CD4-positive, alpha-beta T cell treated with Interleukin-15 for 4 hours (primary cell): ENCODE measurements at places on chromosomes 1 and 21.
A peak's percentile ranks its signal among the peaks of the same experiment; 100 is the strongest.

GRCh38 chr1:240232530-240232929, 140.8 kb downstream of the FMN2 start:
- DNase-seq = no peak

DNA sequence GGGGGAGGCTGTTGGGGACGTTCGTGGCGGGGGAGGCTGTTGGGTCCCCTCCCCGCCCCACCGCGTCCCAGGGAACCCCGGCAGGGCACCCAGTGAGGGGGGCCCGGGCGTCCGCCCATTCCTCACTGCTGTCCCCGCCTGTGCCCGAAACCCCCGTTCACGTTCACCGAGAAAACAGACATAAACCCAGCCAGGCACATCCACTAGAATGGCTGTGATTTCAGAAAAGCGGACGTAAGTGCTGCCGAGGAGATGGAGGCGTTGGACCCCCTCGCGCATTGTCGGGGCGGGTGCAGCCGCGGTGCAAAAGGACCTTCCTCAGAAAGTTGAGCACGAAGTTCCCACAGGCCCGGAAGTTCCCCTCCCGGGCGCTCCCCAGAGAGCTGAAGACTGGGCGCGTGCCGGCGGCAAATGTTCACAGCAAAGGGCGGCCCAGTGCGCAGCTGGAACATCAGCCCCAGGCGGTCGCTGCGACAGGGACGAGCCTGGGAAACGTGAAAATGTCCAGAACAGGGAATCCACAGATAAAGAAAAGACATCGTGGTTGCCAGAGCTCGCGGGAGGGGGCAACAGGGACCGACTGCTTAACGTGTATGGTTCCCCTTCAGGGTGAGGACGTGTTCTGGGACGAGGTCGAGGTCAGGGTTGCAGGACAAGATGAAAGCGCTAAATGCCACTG, 18.5 kb upstream of the SAMD11 start:
- no peak for DNase-seq

DNA sequence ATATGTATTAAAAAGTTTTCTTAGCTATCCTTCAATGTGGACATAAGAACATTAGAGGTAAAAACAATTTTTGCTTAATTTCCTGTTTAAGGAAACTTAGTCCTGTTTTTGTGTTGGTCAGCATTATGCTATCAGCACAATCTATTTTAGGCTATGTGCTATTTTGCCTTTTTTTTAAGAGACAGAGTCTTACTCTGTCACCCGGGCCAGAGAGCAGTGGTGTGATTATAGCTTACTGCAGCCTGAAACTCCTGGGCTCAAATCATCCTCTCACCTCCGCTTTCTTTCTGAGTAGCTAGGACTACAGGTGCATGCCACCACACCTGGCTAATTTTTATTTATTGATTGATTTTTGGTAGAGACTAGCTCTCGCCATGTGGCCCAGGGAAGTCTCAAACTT, 199.1 kb upstream of the TMPRSS15 start:
- DNase-seq = no peak

DNA sequence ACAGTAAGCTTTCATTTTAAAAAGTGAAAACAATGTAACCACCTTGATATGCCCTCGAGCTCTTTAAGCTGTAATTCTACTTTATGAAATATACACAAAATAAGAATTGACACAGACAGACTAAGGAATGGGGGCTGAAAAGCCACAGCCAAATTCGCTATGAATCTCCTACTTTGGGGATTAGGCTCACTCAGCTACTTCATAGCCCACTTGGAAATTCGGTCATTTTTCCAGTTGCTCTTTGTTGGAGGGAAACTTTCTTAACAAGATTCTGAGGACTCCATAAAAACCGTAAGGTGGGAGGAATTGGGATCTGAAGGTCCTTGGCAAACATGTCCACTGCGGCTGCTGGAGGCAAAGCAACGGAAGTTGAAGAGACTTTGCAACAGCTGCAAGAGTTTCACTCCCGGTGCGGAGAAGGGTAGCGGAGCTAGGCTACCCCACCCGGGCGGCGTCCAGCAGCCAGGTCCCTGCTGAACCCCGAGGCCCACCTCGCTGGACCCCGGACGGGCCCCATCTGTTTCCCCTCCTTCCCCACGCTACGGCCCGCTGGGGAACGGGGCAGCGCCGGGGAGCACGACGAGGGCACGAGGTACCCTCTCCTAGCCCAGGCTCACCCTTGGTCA, 634 bp downstream of the MYCBP start:
- DNase-seq = peak; percentile 16

- no peak for DNase-seq
Measured at GRCh38 chr21:35128536-35128935, 79.4 kb upstream of the RUNX1 start.

- DNase-seq = no peak
Measured at GRCh38 chr1:41564741-41565475, 80.4 kb upstream of the EDN2 start.

DNA sequence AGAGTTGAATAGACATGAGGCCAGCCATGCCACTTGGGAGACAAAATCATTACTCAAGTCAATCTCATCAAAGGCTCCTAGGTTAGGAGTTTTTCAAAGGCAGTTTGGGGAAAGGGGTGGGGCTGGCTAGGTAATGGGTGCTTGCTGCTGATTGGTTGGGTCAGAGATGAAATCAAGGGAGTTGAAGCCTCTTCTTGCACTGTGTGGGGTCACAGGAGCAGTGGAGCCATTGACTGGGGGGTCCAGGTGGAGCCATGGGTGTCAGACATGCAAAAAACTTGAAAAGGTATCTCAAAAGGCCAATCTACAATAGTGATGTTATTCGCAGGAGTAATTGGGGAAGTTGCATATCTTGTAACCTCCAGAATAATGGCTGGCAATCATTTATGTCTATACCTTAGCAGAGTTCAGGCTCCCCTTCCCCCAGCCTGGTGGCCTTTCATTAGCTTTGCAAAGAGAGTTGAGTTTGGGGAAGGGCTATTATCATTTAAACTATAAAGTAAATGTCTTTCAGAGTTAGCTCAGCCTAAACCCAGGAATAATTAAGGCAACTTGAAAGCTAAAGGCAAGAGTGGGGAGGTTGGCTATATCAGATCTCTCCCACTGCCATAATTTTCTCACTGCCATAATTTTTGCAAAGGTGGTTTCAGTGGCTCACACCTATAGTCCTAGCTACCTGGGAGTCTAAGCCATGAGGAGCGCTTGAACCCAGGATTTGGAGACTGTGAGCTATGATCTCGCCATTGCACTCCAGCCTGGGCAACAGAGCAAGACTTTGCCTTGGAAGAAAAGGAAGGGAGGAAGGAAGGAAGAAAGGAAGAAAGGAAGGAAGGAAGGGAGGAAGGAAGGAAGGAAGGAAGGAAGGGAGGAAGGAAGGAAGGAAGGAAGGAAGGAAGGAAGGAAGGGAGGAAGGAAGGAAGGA, 7.8 kb upstream of the PINK1 start:
- no peak for DNase-seq

DNA sequence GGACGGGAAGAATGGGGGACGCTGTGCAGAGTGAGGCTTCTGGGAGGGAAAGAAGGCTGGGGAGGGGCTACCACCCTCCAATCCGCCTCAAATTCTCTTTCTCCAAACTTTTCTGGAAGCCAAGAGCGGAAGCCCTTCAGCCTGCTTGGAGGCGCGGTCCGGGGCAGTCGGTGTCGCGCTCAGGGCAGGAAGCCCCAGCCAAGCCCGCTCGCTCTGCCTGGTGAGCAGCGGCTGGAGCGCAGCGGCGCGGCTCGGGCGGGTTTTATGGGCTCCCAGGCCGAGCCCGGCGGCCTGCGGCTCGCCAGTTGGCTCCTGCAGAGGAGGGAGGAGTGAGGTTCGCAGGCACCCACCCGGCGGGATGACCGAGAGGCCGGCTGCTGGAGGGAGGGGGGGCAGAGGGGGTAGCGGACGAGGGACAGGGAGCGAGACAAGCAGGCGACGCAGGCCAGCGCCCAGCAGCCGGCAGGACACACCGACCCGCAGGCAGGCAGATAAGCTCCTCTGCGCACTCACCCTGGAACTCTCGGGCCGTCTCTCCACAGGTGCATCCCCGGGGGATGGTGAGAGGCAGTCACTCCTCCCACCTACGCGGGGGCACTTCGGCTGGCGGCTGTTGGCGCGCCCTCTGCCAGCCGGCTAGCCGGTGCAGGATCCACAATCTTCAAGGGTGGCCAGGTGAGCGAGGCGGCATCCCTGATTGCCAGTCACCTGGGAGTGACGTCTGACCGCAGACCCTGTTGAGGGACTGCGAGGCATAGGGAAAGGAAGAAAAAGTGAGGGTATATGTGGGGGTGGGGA, at the start of gene AVPR1B:
Gene AVPR1B (minus strand): TSS at position 238 of the 798 bp plus-strand sequence. CDS start 498 bp downstream, outside the sequence.
- DNase-seq = no peak

DNA sequence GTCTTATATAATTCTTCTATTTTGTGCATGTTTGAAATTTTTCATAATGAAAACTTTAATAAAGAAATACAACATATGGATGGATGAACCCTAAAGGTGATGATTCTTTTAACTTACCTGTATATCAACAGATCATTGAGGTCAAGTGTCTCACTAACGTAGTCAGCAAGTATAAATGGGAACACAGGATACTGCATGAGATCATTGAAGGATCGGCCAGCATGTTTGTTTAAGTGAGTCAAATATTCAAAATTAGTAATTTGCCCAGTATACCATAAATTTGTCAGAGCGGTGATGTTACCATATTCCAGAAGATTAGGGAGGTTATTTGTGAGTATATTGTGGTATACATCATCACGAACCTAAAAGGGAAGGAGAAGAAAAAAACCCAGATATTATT, 71.0 kb upstream of the GNG4 start:
- DNase-seq = no peak

DNA sequence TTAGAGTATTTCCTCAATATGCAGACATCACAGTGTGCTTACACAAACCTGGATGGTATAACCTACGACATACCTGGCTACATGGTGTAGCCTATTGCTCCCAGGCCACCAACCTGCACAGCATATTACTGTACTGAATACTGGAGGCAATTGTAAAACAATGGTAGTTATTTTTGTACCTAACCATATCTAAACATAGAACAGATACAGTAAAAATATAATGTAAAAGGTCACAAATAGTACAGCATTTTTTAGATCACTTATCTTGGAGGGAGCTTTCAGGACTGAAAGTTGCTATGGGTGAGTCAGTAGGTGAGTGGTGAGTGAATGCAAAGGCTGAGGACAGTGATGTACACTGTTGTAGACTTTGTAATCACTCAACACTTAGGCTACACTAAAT, 492.3 kb downstream of the MRPL39 start:
- DNase-seq = no peak

DNA sequence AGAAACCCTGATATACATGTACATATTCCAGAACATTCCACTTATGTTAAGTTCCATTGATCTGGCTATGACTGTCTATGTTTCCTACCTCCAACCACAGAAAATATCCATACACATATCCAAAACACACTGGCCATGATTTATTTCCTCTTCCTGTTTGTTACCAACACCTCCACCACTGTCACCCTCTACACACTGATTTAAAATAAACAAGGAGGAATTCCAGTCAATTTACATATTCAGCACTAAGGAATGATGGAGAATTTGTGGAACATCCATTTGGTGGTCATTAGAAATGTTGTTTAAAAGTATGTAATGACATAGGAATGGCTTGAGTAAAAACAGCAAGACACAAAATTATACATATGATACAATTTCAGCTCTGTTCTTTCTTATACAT, 5.5 kb upstream of the STX6 start:
- DNase-seq = no peak

DNA sequence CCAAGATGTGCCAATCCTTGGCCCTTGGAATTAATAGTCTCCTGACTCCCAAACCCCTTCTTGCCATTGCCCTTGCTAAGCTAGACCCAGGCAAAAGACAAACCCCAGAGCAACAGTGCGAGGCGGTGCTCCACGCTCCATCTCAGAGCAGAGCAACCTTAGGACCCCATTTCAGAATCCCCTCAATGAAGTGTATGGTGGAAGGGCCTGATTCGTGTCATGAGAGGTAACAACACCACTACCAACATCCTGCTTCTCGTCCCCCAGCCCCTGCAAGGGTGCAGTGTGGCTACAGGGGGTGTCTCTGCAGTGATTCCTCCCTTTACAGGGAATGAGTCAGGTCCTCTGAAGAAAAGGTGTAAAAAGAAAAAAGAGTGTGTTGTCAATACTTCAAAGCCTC, 103.9 kb upstream of the IRF2BP2 start:
- DNase-seq = no peak

DNA sequence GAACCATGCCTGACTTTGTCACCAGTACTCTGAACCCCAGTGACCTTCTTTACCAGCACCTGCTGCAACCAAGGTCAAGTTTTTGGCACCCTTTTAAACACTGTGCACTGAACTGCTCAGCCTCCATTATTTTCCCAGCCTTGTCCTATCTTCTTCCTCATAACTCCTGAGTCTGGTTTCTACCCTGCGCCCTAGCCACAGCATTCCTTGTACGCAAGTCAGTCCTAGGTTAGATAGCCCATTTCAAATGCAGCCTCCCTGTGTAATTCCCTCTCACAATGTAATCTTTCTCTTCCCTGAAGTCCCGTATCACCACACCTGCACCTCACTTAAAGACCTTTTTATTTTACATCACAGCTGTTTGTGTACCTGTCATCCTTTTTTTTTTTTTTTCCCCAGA, 37.2 kb downstream of the DNTTIP2 start:
- no peak for DNase-seq

- DNase-seq = no peak
Measured at GRCh38 chr1:228109962-228110488, 926 bp upstream of the MRPL55 start.

DNA sequence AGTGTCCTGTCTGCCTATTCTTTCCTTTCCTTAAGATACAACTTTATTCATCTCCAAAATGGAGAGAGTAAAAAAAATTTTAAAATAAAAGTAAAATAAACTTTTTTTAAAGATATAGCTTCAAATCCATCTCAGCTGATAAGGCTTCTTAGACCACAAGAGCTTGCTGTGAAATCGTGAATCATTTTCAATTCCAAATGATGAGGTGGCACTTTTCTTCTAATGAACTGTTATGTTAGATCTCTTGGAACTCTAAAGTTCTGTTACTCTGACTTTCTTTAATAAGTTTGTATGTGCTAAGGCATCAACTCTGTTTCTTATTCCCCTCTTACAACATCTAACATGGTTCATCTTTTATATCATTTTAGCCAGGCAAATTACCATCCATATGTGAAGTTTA, 4.5 kb downstream of the SH3GLB1 start:
- peak; percentile 43 for DNase-seq

DNA sequence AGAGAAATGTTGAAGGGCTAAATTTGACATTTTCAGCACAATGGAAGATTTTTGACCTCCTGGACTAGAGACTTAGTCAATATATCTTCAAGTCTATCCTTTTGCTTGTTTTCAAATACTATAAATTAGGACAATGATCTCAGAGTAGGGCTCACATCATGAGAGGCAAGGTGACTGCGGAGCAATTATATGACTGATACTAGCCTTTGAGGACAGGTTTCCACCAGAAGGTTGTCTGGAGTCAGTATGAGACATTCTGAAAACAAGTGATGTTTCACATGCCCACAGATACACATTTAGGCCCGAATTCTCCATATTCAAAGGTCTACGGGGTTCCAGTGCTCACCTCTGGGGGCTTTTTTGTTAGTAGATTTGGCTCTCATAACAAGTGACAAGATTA, 142.3 kb upstream of the SAMSN1 start:
- DNase-seq = no peak

DNA sequence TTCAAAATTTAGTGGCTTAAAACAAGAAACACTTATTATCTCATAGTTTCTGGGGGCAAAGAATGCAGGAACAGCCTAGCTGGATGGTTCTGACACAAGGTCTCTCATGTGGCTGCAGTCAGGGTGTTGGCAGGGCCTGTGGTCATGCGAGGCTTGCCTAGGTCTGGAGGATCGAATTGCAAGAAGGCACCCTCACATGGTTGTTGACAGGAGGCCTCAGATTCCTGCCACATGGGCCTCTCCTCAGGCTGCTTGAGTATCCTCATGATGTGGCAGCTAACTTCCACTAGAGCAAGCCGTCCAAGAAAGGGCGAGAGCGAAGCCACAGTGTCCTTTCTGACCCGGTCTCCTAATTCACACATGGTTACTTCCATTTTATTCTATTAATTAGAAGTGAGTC, 6.2 kb upstream of the NRIP1 start:
- no peak for DNase-seq
